Urothelium cell line (cell line): ENCODE measurements at places on chromosomes 1 and 21.

- DNase-seq: no peak
These were observed 483.5 kb downstream of the ADGRL2 start for GRCh38 chr1:82284213-82284612.

- DNase-seq: no peak
These were observed 141.8 kb upstream of the ZNF648 start for GRCh38 chr1:182203191-182203875.

DNA sequence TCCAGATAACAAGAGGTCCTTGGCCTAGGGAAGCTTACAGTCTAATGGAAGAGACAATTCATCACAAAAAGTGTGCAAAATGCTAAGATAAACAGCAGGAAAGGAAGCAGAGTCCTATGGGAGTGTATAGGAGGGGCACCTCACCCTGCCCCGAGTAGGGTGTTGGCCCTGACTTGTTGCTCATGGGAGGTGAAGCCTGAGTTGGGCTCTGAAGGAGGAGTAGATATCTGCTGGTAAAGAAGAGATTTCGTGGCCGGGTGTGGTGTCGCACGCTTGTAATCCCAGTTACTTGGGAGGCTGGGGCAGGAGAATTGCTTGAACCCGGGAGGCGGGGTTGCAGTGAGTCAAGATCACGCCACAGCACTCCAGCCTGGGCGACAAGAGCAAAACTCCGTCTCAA, 18.6 kb upstream of the GPR37L1 start:
- no peak for DNase-seq

GRCh38 chr1:170601866-170602265, 62.1 kb upstream of the PRRX1 start:
- DNase-seq: no peak

- DNase-seq: no peak
These were observed 5.9 kb upstream of the ATXN7L2 start for GRCh38 chr1:109477821-109478220.

- no peak for DNase-seq
These were observed 1152.2 kb upstream of the ADGRL4 start for GRCh38 chr1:80158771-80159170.

DNA sequence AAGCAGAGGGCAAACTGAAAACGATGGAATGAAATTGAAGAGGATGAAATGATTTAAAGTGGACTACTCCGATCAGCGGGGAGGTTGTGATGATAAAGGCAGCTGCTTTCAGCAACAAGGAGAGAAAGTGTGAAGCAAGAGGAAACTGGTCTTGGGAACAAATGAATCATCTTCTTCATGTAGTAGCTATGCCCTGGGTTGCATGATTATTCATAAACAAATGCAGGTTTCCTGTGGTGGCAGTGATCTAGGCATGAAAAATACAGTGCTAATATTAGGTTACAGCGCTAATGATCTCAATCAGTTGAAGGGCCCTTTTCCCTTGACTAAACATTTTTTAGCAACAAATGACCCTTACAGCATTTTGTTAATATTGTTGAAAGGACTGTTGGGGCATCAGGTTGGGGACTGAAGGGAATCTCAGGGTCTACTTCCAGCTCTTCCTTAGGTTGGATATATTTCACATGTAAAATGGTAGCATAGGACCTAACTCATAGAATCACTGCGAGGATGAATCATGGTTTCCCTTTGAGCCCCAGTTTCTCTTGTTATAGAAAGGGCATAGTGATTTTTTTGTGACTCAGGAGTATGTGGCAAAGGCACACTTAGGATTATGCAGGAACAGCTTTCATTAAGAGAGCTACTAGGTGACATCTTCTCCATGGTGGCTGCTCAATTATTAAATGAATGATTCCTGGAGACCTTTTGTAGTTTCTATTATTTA, 1.9 kb upstream of the ZFYVE9 start:
- peak; percentile 37 for DNase-seq

GRCh38 chr1:93874025-93874651, 4.9 kb downstream of the DNTTIP2 start:
- DNase-seq: no peak

- peak; percentile 68 for DNase-seq
These were observed 1.5 kb downstream of the ZNF684 start for GRCh38 chr1:40532844-40533424.

- no peak for DNase-seq
These were observed 6.3 kb upstream of the CRYBG2 start for GRCh38 chr1:26359981-26360806.

- no peak for DNase-seq
These were observed 171.4 kb downstream of the KIF26B start for GRCh38 chr1:245325922-245326795.

DNA sequence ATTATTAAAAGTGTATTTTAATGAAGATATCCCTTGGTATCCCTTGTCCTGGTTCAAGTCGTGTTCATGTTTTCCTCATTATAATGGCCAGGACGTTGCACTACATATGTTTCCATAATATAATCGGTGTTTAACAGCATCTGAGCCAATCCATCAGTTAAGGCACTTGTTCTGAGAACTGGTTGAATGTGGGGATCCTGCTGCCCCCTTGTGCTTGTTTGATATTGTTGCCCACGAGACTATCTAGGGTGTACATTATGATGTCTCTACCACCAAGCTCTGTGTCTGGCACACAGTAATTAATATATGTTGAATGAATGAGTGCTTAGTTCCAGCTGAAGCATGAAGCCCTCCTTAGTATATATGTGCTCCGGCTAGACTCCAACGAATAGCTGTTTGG, 193.0 kb downstream of the CACNA1E start:
- DNase-seq: peak; percentile 53

DNA sequence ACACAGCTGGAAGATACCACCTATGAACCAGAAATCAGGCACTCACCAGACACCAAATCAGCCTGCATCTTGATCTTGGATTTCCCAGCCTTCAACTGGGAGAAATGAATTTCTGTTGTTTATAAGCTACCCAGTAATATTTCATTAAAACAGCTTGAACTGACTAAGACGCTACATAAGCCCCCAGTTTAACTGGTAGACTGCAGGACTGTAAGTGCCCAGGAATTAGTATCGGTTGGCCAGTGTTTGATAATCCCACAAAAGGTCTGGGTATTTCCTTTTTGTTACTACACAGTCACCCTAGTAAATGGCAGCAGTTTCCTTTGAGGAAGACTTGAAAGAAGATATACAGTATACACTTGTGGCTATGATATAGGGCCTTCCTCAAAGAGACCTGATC, 7.3 kb upstream of the SLC35D1 start:
- no peak for DNase-seq

GRCh38 chr1:83860490-83861221, 138.3 kb downstream of the TTLL7 start:
- DNase-seq: peak; percentile 60

GRCh38 chr1:154191990-154192461, at the start of gene TPM3:
TPM3 (minus strand) TSS chr1:154192100; CDS start chr1:154192018, 82 bp downstream.
- DNase-seq: no peak

- no peak for DNase-seq
These were observed 62.3 kb downstream of the ZNF644 start for GRCh38 chr1:90959352-90960206.

DNA sequence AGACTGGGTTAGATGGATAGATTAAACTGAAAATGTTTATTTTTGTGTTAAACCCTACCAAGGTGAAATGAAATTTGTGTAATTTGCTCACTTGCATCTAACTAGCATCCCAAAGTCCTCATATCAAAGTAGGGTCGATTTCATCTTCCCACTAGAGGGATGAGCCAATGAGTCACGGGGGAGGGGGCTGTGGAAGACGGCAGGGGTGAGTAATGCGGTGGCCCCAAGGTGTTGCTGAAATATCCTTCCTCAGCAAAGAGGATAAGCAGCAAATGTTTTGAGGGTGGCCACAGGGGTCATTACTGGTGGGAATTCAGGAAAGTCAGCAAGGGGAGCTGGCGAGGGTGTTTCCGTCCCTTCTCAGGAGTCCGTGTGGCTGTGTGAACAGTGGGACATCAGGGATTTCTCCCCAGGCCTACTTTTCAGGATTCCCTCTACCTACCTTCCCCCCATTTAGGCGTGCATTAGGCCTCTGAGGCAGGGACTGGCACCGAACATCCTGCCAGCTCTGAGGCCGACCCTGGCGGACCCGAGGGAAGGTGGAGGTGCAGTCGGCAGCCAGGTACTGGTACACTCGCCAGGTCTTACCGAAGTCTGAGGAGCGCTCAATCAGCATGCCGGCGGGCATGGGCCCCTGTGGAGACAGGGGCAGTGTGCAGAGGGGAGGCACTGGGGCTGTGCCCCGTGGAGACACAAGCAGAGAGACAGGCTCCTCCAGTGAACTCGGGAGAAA, 18.1 kb downstream of the LAMB3 start:
- DNase-seq: no peak

GRCh38 chr1:96374076-96374762, 347.4 kb upstream of the PTBP2 start:
- no peak for DNase-seq

DNA sequence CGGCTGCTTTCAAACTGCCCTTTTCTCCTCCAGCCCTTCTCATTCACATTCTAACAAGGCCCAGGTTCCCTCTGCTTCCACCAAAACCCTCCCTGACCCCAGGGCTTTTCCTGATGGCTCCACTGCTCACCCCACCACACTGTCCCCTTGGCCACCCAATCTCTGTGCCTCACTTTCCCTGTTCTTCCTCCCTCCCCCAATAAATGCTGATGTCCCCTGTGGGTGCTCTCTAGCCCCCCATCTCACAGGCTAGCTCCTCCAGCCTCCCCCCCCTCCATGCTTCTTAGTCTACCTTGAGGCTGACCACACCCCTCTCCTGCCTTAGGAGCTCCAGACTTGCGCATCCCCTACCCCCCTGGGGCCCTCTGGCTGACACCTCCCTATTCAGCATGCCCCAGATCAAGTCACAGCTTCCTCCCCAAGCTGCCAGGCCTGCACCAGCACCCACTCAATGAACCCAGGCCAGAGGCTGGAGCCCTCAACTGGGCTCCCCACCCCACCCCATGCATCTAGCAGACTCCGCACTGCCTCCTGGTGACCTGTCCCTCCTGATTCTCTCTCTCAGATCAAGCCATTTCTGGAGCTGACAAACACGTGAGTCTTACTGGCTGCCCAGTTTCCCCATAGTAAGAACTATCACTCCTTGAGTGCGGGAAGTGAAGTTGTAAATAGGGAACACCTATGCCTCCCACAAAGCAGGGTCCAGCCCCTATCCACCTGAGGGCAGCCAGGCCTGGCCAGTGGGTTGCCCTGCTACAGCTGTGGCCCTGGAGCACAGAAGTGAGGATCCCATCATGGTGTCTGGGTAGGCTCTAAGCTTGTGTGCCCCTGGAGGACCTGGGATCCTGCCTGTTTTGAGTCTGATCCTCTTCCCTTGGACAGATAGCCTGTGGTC, 117.9 kb downstream of the DMRTB1 start:
- DNase-seq: no peak

GRCh38 chr1:161390559-161390858, 22.8 kb upstream of the CFAP126 start:
- no peak for DNase-seq

GRCh38 chr1:151713874-151714273, 2.7 kb downstream of the CELF3 start:
- DNase-seq: no peak

DNA sequence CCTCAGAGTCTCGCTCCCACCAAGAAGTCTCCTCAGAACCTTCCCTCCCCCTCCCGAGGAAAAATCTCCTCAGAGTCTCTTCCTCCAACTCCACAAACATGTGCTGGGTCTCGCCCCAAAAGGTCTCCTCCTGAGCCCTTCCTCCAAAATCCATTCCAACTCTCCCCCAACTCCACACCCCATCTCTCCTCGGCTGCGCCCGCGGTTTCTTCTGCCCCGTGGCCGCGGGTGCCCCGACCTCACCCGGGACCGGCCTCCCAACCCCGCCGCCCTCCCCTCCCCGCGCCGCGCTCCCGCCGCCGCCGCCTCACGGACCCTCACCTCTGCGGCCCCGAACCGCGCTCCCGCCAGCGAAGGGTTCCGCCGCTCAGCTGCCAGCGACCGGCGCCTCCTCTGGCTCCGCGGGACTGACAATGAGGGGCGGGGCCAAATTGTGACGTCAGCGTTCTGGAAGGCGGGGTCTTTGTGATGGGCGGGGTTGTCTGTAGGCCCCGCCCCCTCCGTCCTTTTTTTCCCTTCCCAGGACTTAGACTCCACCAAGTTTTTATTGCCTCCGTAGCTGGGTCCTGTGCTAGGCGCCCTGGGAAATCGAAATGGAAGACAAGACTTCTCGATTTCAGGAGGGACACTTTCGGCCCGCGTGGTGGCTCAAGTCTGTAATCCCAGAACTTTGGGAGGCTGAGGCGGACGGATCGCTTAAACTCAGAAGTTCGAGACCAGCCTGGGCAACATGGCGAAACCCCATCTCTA, at the start of gene LUZP1:
TSS of gene LUZP1 (minus strand) at position 412 of the 750 bp plus-strand sequence.
- peak; percentile 88 for DNase-seq

DNA sequence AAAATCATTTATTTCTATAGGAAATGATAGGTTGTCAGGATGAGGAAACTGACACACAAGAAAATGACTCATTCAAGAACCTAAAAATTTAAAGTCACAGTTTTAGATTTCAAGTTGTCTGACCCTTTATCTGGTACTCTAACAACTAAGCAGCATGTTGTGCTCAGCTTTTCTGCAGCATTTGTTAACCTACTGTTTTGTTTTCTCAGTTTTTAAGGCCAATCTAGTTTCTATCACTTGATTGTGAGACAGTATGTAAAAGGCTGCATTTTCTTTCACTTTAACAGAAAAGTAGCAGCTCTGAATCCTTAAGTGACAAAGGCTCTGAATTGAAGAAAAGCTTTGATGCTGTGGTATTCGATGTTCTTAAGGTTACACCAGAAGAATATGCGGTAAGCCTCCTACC, 59.1 kb downstream of the RALGPS2 start:
- no peak for DNase-seq

DNA sequence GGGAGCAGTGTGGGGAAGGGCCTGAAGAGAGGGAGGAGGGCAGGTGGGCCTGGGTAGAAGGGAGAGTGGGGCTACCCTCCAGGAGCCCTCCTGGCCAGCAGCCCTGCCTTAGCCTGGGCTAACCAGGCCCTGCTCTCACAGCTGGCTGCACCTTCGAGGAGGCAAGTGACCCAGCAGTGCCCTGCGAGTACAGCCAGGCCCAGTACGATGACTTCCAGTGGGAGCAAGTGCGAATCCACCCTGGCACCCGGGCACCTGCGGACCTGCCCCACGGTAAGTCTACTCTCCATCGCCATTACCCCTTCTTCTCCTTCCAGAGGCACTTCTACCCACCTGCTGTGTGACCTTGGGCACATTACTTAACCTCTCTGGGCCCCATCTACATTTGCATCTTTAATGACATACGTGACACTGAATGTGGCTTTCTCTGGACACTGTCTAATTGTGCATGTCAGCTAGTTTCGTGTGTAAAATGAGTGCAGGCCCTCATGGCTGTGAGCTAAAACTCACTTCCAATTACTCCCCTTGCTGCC, 18.9 kb downstream of the PTPRU start:
- DNase-seq: no peak

DNA sequence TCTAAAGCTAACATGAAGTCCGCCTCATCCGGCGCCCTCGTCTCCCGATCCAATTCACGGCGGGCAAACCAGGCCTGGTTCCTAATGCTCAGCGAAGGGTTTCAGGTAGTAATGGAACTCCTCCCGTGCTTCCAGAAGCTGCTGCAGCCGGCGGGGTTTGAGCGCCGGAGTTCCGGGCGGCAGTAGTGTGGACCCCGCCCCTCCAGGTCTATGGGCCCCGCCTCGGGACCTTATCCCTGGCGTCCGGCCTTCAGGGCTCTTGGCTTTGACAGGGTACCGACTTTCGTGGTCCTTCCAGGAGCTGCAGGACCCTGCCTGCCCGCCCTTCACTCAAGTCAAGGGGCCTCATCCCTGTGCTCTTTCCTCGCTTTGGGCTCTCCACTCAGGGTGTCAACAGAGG, 304.1 kb downstream of the FAM72C start:
- no peak for DNase-seq
